Left lung (tissue), 14 donors: ENCODE measurements at places on chromosomes 16 and 17.

GRCh38 chr17:66855204-66855603, 20.3 kb downstream of the CACNG5 start:
- H3K27me3 ChIP-seq, result no peaks in the 10 kb centered on the region
- no peak overlapping the region for H3K4me3 ChIP-seq
- H3K36me3 ChIP-seq, result no peaks in the 10 kb centered on the region
- no peaks in the 10 kb centered on the region for H3K4me1 ChIP-seq
- no peak for DNase-seq
- H3K27ac ChIP-seq, result no peak overlapping the region

DNA sequence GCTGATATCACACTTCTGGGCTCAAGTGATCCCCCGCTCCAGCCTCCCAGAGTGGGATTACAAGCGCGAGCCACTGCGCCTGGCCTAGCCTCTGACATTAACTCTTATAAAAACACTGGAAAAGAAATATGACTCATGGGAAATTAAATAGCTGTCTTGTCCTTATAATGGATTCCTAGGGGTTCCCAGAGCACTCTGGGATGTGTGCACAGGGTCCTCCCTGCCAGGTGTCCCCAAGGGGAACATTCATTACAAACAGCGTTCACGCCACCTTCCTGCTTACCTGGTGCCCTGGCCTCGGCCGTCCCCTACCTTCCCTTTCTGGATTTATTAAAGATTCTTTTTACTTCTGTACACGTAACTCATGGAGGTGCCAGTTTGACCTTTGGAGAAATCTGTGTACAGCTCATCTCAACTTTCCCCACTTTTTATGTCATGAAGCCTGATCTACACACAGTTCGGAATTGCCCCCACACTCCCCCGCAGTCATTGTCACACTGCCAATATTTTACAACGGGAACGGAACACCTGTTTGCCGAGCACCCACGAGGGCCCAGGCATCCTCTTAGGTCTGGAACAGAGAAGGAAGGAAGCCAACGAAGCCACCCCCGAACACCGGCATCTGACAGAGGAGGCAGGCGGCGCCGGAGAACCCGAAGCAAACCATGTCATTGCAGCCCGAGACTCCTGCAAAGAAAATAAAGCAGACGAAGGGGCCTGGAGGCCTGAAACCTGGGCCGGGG, 39.7 kb upstream of the MEAK7 start:
- no peaks in the 10 kb centered on the region for H3K4me1 ChIP-seq
- peaks cover 19% of the 10 kb centered on the region for H3K27me3 ChIP-seq
- H3K36me3 ChIP-seq, result no peaks in the 10 kb centered on the region
- no peak overlapping the region for H3K27ac ChIP-seq
- DNase-seq, result no peak

- no peaks in the 10 kb centered on the region for H3K27me3 ChIP-seq
- H3K27ac ChIP-seq, result peak within 1 kb of the TSS; percentile 65
- H3K4me1 ChIP-seq, result no peaks in the 10 kb centered on the region
- H3K4me3 ChIP-seq, result peak within 1 kb of the TSS; percentile 97
- DNase-seq, result peak; percentile 96
Observed at GRCh38 chr16:88662843-88663606, at the start of gene MVD. TSS of gene MVD (minus strand) at chr16:88663091. CDS start at chr16:88663080, 11 bp downstream.

DNA sequence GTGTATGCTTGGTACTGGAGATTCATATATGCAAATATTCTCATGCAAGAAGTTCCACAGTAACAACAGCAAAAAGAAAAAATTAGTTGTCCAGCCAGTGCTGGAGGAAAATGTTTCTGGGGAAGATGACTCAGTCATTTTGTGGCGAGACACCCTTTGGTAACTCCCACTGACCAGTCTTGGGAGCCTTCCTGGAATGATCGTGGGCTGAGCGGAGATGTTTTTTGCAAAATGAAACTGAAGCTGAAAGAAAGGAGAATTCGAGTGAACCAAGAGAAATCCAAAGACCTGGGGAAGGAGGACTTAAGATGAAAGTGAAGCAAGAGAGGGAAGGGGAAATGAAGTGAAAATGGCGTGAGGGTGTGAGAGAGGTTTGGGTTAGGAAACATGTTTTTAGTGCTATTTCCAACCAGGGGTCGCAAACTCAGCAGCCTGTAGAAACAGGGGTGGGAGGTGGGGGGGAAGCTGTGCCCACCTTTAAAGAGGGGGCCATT, 5.2 kb downstream of the ITPRIPL2 start:
- H3K4me3 ChIP-seq, result peak overlapping the region; percentile 24
- peak overlapping the region; percentile 91 for H3K27ac ChIP-seq
- peaks cover 50% of the 10 kb centered on the region for H3K4me1 ChIP-seq
- H3K27me3 ChIP-seq, result no peaks in the 10 kb centered on the region

GRCh38 chr17:15914400-15915170, 30.3 kb upstream of the ADORA2B start:
- DNase-seq, result no peak
- no peak overlapping the region for H3K4me3 ChIP-seq
- H3K36me3 ChIP-seq, result no peaks in the 10 kb centered on the region
- H3K27me3 ChIP-seq, result peaks cover 9% of the 10 kb centered on the region

DNA sequence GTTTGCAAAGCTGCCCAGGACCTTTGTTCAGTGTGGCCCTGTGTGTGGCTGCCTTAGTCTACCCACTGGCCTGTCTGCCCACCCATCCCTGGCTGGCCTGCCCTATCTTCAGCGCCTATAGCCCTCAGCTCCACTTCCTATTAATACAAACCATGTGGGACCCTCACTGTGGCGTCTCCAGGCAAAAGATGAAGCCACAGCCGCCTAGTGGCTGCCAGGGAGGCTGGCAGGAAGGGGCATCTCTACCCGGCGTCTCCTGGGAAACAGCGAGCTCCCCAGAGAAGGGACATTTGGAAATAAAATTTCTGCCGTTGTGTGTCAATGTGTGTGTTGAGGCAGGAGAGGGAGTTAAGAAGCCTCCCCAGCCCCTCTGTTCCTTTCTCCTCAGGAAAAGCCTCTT, 31.5 kb downstream of the NEUROD2 start:
- H3K4me1 ChIP-seq, result peaks cover 5% of the 10 kb centered on the region
- no peak overlapping the region for H3K4me3 ChIP-seq
- no peak for DNase-seq
- H3K36me3 ChIP-seq, result peaks cover 5% of the 10 kb centered on the region

DNA sequence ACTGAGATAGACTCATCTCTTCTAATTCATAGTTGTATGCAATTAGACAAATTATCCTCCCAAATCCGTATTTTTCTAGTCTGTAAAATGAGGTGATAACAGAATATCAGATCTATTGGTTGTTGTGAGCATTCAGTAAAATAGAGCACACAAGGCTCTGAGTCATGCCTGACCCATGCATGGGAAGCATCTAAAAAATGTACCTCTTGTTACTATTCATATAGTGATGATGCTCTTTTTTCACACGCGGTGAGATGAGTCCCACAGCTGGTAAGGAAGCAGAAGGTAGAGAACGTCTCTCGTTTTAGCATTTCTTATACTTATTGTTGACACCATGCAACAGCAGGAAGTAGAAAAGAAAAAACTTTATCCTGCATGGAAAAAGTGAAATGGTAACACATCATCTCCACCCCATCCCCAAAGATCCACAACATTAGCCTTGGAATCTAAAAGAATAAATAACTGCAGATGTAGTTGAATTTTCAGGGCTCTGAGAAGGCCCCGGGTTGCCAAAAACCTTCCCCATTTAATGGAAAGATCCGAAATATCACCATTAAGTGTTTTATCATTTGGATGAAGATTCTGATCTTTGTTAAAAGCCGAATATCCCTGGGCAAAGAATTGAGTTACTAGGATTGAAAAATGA, 215.6 kb downstream of the TMEM114 start:
- H3K27ac ChIP-seq, result no peak overlapping the region
- no peak overlapping the region for H3K4me3 ChIP-seq
- H3K4me1 ChIP-seq, result no peaks in the 10 kb centered on the region
- no peak for DNase-seq

- no peak overlapping the region for H3K27ac ChIP-seq
- H3K4me1 ChIP-seq, result no peaks in the 10 kb centered on the region
- H3K27me3 ChIP-seq, result peaks cover under 1% of the 10 kb centered on the region
Observed at GRCh38 chr17:33284022-33284421, 9.1 kb downstream of the ASIC2 start.

GRCh38 chr17:55705847-55706246, 16.8 kb downstream of the TMEM100 start:
- no peak overlapping the region for H3K4me3 ChIP-seq
- H3K4me1 ChIP-seq, result peaks cover 14% of the 10 kb centered on the region
- no peaks in the 10 kb centered on the region for H3K27me3 ChIP-seq
- DNase-seq, result no peak
- H3K27ac ChIP-seq, result no peak overlapping the region

DNA sequence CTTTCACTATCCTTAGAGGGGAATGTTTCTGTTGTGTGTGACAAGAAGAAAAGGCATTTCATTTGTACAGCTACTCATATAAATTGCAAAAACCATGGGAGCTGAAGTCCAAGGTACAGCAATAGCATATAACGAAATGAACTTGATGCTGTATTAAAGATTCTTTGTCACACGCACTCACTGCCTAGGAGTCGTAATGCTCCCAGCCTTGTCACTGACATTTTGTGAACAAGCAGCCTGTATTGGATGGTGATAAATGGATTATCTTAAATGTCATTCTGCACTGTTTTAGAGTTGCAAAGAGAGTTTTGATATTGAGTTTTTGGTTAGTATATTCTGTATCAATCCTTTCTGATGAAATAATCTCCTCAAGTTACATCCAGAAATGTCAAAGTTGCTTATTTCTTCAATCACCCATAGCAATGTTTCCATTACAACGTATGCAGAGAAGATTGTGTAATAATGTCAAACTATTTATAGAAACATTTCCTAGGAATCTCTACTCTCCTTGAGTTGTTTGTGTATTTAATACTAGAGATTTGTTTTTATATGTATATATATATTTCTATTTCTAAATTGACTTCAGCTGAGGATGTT, 270.6 kb downstream of the FTO start:
- no peak overlapping the region for H3K27ac ChIP-seq
- H3K4me3 ChIP-seq, result no peak overlapping the region
- H3K36me3 ChIP-seq, result no peaks in the 10 kb centered on the region
- no peak for DNase-seq

DNA sequence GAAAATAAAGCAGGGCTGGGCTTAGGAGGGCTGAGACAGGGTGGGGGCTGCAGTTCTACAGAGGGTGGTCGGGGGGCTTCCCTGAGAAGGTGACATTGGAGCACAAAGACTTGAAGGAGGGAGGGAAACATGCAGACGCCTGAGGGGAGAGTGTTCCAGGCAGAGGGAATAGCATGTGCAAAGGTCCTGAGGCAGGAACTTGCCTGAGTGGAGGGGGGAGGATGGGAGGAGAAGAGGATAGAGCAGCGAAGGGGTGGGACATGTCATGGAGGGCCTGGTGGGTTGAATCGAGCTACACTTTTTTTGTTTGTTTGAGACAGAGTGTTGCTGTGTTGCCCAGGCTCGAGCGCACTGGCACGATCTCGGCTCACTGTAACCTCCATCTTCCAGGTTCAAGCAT, 33.0 kb downstream of the GINS3 start:
- H3K27me3 ChIP-seq, result no peaks in the 10 kb centered on the region
- H3K4me3 ChIP-seq, result no peak overlapping the region
- no peaks in the 10 kb centered on the region for H3K36me3 ChIP-seq
- no peak overlapping the region for H3K27ac ChIP-seq
- no peak for DNase-seq
- H3K4me1 ChIP-seq, result peaks cover 13% of the 10 kb centered on the region

DNA sequence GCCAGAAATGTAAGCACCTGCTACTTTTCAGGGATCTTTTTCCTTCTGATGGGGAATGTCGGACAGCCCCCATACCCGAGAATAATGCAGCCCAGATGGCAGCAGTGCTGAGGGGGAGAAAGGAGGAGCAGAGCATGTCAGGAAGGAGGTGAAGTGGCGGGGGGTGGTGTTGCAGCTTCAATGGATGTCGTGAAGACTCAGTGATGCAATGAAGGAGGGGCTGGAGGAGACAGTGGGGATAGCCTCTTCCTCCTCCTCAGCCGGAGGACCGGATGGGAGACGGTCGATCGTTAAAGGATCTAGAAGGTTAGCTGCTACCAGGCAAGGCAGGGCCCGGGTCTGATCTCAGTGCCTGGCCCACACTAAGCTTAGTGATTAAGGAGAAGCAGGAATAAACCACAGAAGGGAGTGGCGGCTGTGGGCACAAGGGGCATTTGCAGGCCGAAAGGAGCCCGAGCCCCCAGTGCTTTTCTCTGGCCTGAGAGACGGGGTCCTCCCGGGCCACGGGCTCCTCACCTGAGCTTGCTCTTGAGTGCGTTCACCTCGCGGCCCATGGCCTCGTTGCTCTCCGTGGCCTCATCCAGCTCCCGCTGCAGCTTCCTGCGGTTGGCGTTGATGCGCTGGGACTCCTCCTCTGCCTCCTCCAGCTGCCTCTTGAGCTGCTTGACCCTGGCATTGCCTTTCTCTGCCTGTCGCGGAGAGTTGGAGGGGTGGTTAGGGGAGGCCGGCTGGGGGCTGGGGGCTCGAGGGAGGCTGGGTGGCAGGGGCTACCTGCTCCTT, 64.5 kb downstream of the NDE1 start:
- no peak overlapping the region for H3K27ac ChIP-seq
- no peak overlapping the region for H3K4me3 ChIP-seq
- H3K27me3 ChIP-seq, result no peaks in the 10 kb centered on the region
- no peaks in the 10 kb centered on the region for H3K4me1 ChIP-seq
- DNase-seq, result no peak

DNA sequence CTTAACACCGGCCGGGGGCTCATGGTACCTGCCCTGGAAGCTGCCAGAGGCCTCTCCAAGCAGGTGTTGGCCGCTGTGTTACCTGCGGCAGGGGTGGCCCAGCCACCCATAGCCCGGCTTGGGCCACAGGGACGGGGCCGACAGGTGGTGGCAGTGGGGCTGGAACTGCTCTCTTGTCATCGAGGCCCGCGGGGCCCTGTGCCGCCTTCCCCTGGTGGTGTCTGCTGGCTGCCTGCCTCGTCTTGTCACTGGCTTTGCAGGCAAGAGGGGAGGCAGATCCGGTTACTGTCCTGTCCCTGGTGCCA, 27.1 kb downstream of the GSE1 start:
- no peak for DNase-seq
- no peak overlapping the region for H3K4me3 ChIP-seq
- no peaks in the 10 kb centered on the region for H3K27me3 ChIP-seq
- no peak overlapping the region for H3K27ac ChIP-seq
- H3K36me3 ChIP-seq, result peaks cover 53% of the 10 kb centered on the region

DNA sequence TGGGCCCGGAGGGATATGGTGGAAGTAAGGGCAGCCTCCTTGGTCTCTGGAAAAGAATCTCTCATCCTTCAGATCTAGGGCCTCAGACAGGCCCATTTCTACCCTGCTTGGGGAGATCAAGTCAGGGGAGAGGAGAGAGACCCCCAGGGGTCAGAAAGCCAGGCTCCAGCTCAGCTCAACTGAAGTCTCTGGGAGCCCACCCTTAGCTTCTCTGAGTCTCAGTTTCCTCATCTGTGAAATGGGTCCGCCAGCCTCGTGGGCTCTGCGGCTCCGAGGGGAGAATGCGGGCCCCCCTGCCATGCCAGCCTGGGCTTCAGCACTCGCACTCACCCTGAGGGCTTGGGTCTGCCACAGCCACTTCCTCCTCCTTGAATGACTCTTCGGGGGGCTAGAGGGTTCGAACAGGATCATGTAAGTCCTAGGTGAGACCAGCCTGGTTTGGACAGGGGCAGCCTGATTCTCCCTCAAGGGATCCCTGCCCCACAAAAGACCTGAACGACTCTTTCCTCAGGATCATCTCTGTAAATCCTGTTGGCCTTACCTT, 6.7 kb downstream of the CNGB1 start:
- no peak for DNase-seq
- no peaks in the 10 kb centered on the region for H3K4me1 ChIP-seq
- no peak overlapping the region for H3K4me3 ChIP-seq
- H3K27ac ChIP-seq, result no peak overlapping the region
- H3K36me3 ChIP-seq, result no peaks in the 10 kb centered on the region
